ENCODE measurements at places on chromosomes 2 and 18. TPM values are rescaled to one million over a fixed set of nuclear protein-coding genes. Genes with fewer than 3 reads are reported as not detected.

DCC gene
- 0.09 TPM for total RNA-seq

ZC3H15 gene
- 117 TPM for total RNA-seq

PDE11A gene
- not detected for total RNA-seq

DNA sequence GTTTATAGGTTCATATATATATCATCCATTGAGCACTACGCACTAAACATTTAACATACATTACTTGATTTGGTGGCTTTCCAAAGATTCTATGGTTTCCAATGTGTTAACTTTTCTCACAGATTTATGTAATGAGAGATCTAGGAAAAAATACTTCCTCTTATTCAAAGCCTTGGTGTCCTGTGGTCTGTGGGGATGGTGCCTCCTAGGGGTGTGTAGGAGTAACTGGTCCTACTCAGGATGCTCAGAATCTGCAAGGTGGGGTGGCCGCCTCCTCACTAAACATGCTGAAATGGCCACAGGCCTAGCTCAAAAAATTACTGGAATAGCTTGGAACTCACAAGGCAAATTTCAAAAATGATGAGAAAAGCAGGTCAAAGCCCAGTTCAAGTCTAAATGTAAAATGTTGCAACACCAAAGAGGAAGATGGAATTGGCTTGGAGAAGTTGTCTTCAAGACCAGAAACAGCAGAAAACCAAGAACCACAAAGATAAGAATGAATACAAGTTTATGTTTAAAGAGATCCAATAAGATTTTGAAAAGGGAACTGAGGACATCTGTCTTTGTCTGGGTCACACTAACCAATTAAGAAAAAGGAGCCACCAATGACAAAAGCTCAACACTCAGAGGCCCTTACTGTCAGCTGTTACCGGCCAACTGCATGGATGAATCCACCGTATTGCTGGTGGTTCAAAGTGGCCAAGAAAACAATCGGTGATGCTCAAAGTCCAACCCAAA is 11.5 kb downstream of the GPR55 start:
- peak; percentile 8 for DNase-seq

DNA sequence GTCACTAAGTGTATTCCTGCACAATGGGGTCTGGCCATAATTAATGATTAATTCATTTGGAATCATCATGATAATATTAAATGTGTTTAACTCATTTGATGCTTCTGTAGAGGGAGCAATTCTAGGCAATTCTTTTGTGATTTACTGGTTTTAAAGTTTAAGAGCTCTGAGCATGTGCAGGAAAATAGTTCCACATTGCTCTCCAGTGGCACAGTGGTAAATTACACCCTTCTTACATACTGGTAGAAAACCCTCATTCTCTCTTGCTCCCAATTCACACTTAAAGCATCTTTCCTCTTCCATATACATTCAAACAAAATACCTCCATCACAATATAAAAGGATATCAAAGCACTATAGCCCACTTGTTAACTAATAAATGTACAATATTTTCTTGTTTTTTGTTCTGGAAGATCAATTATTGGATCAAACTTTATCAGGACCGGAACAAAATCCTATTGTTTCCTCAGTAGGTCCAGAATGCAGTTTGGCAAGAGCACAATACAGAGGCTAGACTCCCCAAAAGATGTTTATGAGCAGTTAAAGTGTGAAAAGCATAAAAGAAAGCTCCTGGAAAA is 844.3 kb downstream of the MBD2 start:
- DNase-seq: no peak

DYTN gene
- total RNA-seq: not detected

UGT1A4 gene
- not detected for total RNA-seq

LYPD1 gene
- 0.74 TPM for total RNA-seq

- DNase-seq: peak; percentile 15
These were observed 102.0 kb downstream of the RIT2 start for GRCh38 chr18:43013486-43013885.

Data from fibroblast of the aortic adventitia (primary cell).